Common myeloid progenitor, CD34-positive (primary cell): ENCODE measurements at places on chromosomes 3 and 15.
A peak's percentile ranks its signal among the peaks of the same experiment; 100 is the strongest.

DNA sequence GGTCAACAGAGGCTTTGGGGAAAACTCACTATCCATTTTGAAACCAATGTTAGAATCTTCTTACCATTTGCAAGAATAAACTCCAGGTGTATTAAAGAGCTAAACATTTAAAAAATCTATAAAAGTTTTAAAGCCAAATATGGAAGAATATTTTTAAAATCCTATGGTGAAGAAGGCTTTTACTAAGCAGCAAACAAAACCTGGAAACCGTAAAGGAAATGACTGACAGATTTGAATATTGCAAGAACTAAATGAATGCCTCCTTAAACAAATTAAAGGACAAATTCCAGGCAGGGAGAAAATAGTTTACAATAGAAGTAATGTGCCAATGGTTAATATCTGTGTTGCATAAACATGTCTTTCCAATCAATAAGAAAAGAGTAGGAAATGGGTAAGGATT, 68.1 kb downstream of the KLF15 start:
- DNase-seq: no peak

DNA sequence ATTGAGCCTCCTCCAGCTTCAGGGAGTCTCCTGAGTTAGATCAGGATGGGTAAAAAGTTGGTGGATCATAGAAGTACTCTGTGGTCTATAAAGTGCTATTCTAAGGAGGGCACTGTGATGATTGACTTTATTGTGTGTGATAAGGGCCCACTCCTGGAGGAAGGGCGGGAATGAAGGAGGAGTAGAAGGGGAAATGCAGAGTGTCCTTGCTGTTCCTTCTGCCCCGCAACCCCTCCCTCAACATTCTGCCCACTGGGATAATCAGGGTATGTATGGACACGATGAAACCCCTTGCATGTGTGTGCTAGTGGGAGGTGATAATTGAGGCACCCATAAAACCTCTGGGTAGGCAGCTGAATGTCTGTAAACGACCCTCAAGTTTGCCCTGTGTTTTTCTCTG, 66.2 kb downstream of the CLDN11 start:
- no peak for DNase-seq

- no peak for DNase-seq
Observed at GRCh38 chr3:171113716-171114115, 87.2 kb upstream of the SLC2A2 start.

DNA sequence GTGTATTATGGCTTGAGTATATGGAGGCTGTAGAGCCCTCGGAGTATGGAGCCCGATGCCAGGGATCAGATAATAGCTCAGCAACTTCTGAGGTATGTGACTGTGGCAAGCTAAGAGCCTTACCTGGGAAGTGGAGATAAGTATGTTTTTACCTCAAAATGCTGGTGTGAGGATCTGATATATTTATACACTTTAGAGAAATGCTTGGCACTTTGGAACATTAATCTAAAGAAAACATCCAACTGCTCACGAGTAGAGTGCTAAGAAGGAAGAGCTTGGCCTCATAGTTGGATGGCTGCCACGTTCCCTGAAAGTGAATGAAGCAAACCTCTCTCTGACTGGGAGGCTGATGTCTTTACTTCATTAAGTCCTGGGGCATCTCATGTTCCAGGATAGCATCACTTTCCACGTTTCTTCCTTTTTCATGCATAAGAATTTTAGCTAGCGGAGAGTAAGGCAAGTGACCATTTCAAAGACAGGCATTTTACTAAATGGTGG, 58.9 kb upstream of the GOLGA8J start:
- DNase-seq: peak; percentile 25

- DNase-seq: peak; percentile 23
Observed at GRCh38 chr3:155079746-155080487, at the start of gene MME. MME (plus strand) TSS chr3:155080319; CDS start chr3:155084168, 3,849 bp downstream.

DNA sequence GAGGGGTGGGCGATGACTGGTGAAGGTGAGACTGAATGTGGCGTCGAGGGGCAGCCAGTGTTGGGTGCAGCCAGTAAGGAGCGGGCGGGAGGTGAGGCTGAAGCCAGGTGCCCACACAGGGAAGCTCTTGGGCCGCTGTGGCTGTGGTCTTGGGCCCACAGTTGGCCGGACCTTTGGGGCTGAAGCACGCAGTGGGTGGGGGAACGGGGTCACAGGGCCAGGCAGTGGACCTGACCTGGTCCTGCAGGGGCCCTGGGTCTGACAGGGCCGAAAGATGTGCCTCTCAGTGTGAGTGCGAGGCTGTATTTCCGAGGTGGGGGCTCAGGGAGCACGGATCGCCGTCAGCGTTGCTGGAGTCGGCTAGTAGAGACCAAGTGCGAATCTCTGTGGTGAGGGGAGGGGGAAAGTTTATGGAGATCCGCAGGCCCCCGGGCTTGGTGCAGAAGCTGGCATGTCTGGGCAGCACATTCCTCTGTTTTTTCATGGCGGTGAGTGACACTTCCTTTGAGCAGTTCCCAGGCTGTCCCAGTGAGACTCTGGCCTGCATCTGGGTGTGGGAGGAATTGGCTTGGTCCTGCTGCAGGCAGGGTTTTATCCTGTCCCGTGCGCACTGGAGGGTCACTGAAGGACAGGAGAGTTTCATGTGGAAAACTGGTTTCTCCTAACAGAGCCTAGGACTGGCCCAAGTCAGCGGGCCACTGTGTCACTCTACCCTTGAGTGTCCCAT, 100.8 kb downstream of the TMEM266 start:
- no peak for DNase-seq

DNA sequence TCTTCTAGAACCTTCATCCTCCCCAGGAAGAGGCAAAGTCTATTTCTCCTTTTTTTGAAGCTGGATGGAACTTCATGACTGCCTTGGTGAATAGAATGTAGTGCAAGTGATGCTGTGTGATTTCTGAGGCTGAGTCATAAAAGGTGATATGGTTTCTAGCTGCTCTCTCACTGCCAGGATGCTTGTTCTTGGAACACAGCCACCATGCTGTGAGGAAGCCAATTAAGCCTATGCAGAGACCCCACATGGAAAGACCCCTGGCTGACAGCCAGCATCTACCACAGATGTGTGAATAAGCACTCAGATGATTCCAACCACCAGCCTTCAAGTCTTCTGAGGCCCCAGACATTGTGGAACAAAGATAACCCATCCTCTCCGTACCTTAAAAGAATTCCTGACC, 57.0 kb downstream of the ISL2 start:
- peak; percentile 10 for DNase-seq

- no peak for DNase-seq
Observed at GRCh38 chr3:119665954-119666559, 5.7 kb upstream of the POPDC2 start.
